NCI-H2171 treated with DMSO at 0.1 percent for 48 hours (cell line): ENCODE measurements at places on chromosomes 12 and 14.

DNA sequence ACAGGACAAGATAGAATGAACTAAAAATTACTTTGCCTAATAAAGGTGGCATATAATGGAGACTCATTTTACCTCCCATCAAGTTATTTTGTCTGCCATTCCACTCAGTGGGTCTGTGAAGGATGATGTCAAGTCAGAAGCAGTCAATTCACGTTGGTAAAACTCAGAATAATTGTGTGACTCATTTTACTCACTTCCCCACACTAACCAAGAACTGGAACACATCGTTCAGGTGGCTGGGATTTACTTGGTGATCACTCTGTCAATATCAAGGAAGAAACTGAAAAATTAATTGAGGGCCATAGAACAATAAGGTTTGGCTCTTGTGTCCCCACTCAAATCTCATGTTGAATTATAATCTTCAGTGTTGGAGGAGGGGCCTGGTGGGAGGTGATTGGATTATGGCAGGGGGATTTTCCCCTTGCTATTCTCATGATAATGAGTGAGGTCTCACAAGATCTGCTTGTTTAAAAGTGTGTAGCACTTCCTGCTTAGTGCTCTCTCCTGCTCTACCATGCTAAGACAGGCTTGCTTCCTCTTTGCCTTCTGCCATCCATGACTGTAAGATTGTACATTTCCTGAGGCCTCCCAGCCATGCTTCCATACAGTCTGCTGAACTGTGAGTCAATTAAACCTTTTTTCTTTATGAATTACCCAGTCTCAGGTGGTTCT lies 35.7 kb upstream of the GTF2A1 start:
- no peak for DNase-seq

DNA sequence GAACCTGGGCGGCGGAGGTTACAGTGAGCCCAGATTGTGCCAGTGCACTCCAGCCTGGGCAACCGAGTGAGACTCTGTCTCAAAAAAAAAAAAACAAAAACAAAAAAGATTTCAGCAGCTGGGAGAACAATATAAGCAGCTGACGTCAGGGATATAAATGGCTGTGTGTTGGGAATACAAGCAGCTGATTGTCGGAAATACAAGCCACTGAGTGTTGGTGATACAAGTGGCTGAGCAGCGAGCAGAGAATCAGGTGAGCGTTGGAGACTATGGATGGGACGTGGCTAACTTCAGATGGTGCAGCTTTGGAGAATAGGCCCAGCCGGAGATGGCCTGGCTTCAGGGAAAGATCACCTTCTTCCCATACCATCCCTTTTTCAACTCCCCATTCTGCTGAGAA lies 32.0 kb downstream of the PSEN1 start:
- no peak for DNase-seq

DNA sequence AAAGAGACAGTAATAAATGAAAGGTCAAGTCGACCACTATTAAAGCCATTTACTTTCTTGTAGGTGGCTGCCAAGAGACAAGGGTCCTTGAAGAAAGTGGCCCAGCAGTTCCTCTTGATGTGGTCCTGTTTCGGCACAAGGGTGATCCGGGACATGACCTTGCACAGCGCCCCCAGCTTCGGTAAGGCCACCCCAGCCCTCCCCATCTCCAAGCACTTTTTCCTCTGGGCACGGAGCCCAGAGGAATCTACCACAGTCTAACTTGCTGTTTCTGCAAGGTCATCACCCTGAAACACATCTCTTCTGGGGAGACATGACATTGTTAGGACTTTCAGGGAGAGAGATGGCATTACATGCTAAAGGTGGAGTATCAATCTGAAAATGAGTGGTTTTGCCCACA lies 53.8 kb upstream of the RIC8B start:
- no peak for DNase-seq

GRCh38 chr12:128056136-128056801 lies 210.7 kb upstream of the TMEM132C start:
- no peak for DNase-seq

DNA sequence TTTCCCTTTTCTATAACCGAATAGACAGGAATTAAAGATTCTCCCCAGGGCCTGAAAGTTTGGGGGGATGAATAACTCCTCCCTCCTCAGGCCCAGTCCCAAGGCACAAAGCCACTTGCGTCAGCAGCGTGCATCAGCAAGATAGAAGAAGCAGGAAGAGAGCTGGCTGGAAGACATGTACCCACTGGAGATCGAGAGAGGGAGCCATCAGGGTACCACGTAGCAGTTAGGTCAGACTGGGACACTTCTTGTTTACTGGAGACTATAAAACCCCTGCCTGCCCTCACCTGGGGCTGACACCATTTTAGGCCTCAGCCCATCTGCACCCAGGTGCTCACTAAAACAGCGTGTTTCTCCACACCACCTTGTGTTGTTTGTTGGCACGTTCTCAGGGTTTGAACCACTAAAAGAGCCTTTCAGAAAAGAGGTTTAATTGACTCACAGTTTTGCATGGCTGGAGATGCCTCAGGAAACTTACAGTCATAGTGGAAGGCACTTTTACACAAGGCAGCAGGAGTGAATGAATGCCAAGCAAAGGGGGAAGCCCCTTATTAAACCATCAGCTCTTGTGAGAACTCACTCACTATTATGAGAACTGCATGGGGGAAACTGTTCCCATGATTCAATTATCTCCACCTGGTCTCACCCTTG lies 93.2 kb downstream of the TMTC3 start:
- DNase-seq: no peak
